Renal cortex interstitium (tissue), 15 donors: ENCODE measurements at places on chromosomes 6 and 20. TPM values are rescaled to one million over a fixed set of nuclear protein-coding genes. Genes with fewer than 3 reads are reported as not detected.

The COQ3 gene
- polyA plus RNA-seq, result 14.4 TPM

GRCh38 chr20:24838546-24839535 is 110.2 kb upstream of the CST7 start:
- DNase-seq, result no peak

- DNase-seq, result no peak
Observed at GRCh38 chr6:113623129-113623528, 234.0 kb upstream of the MARCKS start.

GRCh38 chr6:47061309-47062300 is 19.5 kb upstream of the ADGRF1 start:
- no peak for DNase-seq

The GATA5 gene
- polyA plus RNA-seq, result 6.3 TPM

The RBL1 gene
- polyA plus RNA-seq, result 12.4 TPM

The ENPP5 gene
- 22.0 TPM for polyA plus RNA-seq
